Kidney epithelial cell (primary cell): ENCODE measurements at places on chromosomes 2 and 18. TPM values are rescaled to one million over a fixed set of nuclear protein-coding genes. Genes with fewer than 3 reads are reported as not detected.

Gene IL1F10
- total RNA-seq = not detected in 2 replicates

- no peak for DNase-seq
Observed at GRCh38 chr2:214503568-214503967, 92.7 kb downstream of the VWC2L start.

Gene SERPINB13
- not detected in 2 replicates for total RNA-seq

DNA sequence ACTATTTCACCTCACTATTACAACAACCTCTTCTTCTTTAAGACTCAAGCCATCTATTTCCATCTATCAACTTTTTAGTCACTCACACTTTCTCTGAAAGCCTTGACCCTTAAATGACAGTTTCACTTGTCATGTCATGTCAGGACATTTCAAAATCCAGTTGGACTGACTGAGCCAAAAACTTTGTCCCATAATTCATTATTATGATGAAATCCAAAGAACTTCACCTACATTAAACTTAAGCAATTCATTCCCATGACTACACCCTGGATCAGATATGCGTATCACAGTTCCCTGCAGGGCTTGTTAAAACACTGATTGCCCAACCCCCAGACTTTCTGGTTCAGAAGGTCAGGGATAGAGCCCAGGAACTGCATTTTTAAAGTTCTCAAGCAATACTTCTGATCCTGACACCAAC is 26.5 kb downstream of the LDAH start:
- DNase-seq = no peak

GRCh38 chr2:191165176-191165643 is 14.4 kb upstream of the STAT4 start:
- DNase-seq = no peak

Gene GPR39
- total RNA-seq = 5.9 and 13.8 TPM in 2 replicates

DNA sequence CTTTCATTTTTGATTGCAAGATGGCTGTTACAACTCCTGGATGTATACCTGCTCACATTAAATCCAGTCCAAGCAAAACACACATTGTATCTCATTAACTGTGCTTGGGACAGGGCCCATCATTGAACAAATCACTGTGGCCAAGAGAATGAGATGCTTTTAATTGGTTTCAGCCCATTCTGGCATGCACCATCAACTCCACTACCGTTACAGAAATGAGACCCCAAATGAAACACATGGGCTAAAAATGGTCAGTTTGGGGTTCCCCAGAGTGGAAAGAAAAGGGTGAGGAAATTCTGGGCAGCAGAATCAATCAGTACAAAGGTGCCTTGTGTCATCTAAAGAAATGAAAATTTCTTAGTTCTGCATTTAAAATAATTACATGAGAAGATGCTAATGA is 52.7 kb downstream of the FAM171B start:
- DNase-seq = no peak

Gene GMCL1
- total RNA-seq = 10.7 and 12.2 TPM in 2 replicates

- no peak for DNase-seq
Observed at GRCh38 chr2:17571681-17572080, 31.2 kb downstream of the VSNL1 start.

GRCh38 chr2:54613386-54613785 is 110.1 kb upstream of the EML6 start:
- no peak for DNase-seq

DNA sequence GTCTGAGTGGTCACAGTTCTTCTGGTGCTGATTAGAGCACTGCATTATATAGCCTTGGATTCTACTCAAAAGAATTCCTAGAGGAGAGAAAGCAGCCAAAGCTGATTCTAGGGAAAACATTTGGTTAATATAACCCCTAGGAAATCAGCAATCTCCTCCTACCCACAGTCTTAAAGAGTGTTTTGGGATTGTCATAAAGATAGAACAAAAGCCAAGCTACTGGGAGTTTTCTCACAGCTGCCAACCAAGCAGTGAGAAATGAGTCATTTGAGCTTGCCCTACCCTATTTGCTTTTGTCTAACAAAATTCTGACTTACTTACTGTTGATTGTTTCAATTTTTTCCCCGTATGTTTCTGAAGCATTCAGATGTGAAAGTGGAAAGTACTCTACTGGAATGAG is 469.3 kb downstream of the PLCL1 start:
- no peak for DNase-seq

DNA sequence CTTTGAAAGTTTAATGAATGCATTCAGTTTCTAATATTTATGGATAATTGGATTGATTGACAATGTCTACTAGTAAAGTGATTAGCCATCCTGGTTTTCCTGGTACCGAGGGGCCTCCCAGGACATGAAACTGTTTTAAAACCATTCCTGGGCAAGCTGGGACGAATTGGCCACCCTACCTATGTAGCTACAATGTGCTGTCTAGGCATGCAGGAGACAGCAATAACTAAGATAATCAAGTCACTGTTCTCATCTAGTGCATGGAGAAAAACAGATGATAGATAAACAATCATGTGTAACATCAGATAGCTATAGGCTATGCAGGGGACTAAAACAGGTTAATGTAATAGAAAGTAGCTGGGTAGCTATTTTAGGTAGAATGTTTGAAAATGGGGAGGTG is 67.1 kb downstream of the PMAIP1 start:
- no peak for DNase-seq
